Activated naive CD4-positive, alpha-beta T cell treated with anti-CD3 and anti-CD28 coated beads, Interleukin-2, amount 50 U/mL, for 72 hours (primary cell): ENCODE measurements at places on chromosomes 5 and 9. TPM values are rescaled to one million over a fixed set of nuclear protein-coding genes. Genes with fewer than 3 reads are reported as not detected.

- no peak for DNase-seq
Observed at GRCh38 chr5:119614838-119615237, 14.5 kb upstream of the FAM170A start.

DNA sequence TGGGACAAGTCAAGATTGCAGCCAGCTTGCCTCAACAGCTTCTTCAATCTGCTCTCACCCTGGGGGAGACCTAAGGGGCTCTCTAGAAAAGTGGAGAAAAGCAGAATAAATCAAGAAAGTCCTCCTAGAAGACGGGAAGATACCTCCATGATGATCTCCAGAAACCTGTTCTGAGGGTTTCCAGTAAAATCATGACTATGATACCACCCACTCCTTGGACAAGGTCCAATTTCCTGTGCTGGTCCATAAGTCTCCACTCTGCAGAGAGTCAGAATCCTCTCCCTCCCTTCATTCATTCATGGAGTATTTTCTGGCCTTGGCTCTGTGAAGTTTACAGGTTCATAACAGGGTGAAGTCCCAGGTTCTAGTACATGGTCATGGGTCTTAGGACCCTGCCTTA, 168.6 kb downstream of the SLC12A2 start:
- no peak for DNase-seq

- DNase-seq: no peak
Observed at GRCh38 chr9:121620325-121620673, 31.1 kb upstream of the DAB2IP start.

GRCh38 chr5:108433600-108433999, 51.7 kb upstream of the FBXL17 start:
- DNase-seq: no peak

- DNase-seq: no peak
Observed at GRCh38 chr5:41346609-41347008, 133.3 kb upstream of the C6 start.

GRCh38 chr9:89000371-89000781, 9.1 kb downstream of the S1PR3 start:
- no peak for DNase-seq

- no peak for DNase-seq
Observed at GRCh38 chr9:93292664-93293328, 108.9 kb downstream of the WNK2 start.

DNA sequence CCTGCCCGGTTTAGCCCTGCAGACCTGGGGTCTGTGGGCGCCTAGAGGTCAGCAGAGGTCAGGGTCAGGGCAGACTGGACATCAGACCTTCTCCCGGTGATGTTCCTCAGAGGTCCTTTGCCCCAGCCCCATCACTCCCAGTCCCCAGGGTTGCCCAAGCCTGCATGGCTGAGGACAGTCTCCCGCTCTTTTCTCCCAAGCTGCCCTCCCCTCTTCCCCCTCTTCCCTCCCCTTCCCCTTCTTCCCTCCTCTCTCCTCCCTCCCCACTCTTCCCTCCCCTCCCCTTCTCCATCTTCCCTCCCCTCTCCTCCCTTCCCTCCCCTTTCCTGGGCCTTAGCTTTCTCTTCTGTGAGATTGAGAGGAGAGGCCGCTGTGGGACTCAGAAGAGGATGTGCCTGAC, 10.4 kb downstream of the LHX3 start:
- DNase-seq: no peak

DNA sequence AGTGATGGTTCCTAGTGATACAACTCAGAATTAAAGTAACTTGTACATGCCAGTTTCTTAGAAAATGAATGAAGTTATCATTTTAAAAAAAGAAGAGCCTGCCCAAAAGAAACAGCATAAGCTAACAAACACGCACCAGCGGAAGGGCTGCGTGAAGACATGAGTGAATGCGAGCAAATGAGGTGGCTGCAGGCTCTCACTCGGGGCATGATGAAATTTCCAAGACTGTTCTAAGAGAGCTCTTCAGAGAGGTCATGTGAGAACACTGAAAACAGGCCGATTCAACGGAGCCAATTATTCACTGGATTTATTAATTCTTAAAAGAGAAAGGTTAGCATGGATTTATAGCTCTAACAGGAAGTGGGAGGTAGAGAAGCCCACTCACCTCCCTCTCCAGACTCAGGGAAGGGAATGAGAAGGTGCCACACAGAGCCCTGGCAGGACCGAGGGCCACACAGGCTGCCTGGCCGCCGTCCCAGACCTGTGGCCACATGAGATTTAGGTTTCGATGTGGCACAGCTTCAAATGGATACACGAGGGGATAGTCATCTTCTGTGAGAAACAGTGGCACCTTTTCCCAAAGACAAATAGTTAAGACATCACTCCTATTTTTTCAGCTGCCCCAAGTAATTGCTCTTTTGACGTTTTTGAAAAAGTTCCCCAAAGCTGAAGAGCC, 55.5 kb downstream of the HABP4 start:
- DNase-seq: no peak

DNA sequence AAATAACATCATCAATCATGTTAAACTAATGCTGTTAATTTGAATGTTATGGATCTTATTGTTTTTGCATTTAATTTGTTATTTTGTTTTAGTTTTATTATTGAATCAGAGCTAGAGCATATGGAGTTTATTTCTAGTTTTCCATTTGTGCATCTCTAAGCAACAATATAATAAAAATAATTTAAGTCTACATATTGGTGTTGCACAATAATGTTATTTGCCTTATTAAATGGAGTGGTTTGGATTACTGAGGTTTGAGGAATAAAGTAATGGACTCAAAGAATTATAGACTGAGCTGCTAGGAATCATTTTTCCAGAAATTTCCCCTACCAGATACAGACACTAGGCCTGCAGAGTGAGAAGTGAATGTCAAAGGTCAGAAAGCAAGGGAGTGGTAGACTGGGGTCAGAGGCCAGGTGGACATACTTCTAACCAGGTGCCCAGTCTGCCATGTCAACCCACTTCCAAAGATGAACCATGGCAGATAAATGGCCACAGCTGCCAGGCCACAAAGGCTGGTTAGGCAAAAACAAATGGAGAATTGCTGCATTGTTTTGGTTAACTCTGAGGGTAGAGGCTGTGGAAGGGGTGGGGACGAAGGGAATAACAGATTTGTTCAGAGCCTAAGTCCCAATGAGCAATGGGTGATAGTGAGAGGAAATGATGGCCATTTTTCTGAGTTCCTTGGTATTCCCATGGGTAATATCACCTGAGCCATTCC, 113.1 kb downstream of the FBXL7 start:
- DNase-seq: no peak

GRCh38 chr9:124778575-124779367, 1.8 kb downstream of the OLFML2A start:
- DNase-seq: no peak

DNA sequence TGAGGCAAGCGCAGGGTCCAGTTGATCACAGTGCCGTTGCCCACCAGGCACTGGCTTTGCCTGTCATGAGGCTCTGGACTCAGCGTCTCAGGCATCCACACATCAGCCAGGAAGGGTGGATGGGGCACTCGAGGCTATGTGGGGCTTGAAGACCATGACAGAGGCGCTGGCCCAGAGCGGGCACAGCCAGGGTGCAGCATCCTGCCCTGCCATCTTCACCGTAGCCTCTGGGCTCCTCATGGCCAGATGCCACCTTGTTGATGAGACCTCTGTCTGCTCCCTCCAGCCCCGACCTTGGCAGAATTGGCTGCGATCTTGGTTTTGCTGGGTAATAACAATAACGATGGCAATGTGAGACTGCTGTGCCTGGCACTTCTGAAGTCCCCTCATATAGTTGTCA, 404.2 kb upstream of the IRX2 start:
- no peak for DNase-seq

DNA sequence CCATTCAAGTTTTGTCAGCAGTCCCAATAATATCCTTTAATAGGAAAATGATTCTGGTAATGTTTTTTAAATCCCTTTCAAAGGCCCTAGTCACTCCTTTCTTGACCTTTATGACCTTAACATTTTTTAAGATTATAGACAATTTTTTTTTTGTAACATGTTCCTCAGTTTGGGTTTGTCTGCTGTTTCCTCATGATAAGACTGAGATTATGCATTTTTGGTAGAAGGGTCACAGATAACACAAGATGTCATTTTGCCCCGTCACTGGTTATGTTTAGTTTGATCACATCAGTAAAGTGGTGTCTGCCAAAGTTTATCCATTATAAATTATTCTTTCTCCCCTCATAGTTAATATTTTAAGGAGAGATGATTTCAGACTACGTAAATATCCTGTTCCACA, 16.0 kb upstream of the PTPDC1 start:
- no peak for DNase-seq

DNA sequence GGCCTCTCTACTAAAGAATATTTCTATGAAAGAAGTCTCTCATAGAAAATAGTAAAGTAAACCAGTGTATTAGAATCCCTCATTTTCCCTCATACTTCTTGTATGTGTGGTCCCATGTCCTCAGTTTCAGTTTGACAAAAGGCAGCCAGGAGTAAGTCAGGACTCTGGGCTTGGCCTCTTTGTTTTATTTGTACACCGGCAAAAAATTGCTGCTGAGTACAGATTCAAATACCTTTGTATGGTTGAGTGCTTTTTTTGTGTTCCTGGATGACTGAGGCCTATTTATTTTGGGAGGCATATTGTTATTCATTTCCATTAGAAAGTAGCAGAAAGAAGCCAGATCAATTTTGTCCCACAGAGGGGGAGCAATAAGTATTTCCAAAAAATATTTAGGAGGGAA, 47.3 kb upstream of the CEP78 start:
- no peak for DNase-seq

DNA sequence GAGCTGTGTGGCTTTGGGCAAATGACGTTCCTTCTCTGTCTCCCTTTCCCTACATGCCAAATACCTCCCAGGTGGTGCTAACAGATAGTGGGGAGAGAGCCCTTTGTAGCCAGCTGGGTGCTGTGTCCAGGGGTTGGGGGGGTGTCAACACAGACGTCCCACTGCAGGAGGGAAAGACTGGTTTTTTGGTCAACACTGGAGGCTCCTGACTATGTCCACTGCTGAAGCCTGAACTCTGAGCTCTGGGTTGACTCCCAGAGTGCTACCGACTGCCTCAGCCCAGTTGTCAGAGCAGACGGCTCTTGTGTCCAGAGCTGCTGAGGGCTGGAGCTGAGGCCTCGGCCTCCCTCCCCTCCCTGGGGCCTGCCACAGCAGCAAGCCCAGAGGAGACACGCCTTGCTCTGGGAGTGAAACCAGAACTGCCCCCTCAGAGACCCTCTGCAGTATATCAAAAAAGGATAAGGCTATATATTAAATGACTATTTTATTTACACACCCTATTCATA, 14.8 kb upstream of the SLC25A51 start:
- no peak for DNase-seq

- DNase-seq: no peak
Observed at GRCh38 chr5:14231156-14231555, 88.0 kb downstream of the TRIO start.

GRCh38 chr9:69431203-69431602, 106.2 kb downstream of the ENTREP1 start:
- no peak for DNase-seq

DNA sequence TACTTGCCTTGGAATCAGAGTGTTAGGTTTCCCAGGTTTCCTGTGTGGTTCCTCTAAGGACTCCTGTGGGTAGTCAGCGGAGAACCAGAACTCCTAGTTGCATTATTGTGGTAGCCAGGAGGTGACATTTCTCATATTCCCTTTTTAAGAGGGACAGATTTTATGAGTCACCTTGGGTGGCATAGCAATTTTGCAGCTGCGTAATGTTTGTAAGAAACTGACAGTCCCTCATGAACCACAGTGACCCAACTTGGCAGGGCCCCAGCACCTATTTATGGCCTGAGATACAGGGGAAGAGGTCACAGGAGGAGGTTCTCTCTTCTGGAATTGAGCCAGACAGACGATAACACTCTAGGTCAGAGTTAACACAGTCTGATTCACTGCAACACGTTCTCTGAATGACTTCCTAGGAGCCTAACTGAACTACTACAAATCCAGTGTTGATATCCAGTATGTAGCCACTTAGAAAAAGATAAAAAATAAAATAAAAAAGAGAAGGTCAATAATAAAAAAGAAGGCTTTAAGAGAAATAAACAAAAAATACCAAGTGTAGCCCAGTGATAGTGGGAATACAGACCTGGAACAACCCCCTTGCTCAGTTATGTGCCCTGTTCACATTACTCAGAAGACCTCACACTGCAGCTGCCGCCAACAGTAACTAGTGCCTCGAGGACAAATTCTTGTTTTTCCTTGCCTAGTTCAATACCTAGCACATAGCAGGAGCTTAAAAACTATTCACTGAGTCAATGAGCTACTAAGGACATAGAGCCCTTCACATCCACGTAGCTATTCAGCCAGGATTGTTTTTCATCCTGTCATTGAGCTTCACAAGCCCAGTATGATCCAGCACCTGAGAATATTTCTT, 50.7 kb upstream of the VLDLR start:
- no peak for DNase-seq

- DNase-seq: peak; percentile 64
Observed at GRCh38 chr9:133609311-133610098, at the start of gene FAM163B. FAM163B (minus strand) TSS chr9:133609389; CDS start chr9:133580223, 29,166 bp downstream.

- DNase-seq: no peak
Observed at GRCh38 chr9:22838266-22838665, 391.6 kb downstream of the DMRTA1 start.

DNA sequence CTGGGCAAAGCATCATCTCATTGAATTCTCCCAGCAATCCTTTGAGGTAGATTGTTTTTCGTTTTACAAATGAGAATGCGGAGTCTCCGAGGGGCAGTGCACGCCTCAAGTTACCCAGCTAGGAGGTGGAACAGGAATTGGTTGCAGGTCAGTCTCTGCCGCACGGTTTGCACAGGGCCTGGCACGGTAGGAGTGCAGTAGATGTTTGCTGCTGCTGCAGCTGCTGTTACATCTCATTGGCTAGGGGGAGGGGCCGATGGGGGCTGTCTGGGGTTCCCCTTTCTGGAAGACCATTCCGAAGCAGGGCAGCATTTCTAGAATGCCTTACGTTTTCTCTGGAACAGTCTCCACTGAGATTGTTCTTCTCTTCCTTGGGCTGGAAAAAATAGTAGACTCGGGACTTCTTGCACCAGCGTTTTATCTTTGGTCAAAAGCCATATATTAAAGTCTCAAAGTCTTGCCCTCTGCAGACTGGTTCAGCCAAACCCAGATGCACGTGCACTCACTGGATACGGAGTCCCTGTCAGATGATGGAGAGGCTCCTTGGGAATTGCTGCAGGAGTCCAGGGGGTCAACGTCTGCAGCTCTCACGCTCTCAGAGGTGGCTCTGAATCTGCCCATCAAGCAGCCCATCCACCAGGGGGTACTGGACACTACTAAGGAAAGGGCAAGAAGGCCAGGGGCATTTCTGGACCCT, 1.2 kb downstream of the USP20 start:
- no peak for DNase-seq

SMIM33 gene
- 0.11 TPM for total RNA-seq

CDH10 gene
- total RNA-seq: not detected

PARP8 gene
- total RNA-seq: 32.7 TPM

HRCT1 gene
- not detected for total RNA-seq

HMHB1 gene
- total RNA-seq: not detected

GALNT12 gene
- 8.1 TPM for total RNA-seq

GFI1B gene
- total RNA-seq: not detected

PHF24 gene
- 0.06 TPM for total RNA-seq

SERF1A gene
- total RNA-seq: 1.7 TPM

SV2C gene
- not detected for total RNA-seq

BTNL8 gene
- total RNA-seq: not detected
